Mesothelial cell of epicardium (in vitro differentiated cells): ENCODE measurements at places on chromosomes 16 and 17.

DNA sequence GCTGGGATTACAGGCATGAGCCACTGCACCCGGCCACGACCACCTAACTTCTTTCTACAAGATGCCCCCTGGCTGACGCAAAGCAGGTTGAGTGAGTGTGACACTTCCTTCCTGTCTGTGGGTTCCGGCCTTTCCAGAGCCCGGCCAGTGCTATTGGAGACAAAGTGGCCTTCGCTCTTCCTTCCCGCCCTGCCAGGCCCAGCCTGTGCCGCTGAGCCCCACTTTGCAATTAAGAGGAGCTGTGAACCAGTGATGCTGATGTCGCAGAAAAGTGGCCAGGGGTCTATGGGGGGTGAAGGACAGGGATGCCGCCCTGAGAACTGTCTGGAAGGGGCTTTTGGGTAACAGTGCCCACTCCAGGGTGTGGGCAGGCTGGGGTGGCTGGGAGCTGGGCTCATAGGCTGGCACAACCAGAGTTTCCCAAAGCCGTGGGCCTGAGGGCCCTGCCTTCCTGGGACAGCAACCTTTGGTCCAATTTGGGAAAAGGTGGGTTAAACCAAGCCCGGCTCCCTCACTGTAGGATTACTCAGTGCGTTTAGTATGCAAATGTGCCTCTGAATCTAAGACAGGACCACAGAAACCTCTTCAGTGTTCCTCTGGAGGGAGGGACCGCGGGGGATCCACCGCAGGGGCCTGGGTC, 174.9 kb downstream of the SEC14L1 start:
- H3K27me3 ChIP-seq, result no peaks in the 10 kb centered on the region
- H3K4me3 ChIP-seq, result no peak overlapping the region
- no peak for DNase-seq
- H3K36me3 ChIP-seq, result no peaks in the 10 kb centered on the region

DNA sequence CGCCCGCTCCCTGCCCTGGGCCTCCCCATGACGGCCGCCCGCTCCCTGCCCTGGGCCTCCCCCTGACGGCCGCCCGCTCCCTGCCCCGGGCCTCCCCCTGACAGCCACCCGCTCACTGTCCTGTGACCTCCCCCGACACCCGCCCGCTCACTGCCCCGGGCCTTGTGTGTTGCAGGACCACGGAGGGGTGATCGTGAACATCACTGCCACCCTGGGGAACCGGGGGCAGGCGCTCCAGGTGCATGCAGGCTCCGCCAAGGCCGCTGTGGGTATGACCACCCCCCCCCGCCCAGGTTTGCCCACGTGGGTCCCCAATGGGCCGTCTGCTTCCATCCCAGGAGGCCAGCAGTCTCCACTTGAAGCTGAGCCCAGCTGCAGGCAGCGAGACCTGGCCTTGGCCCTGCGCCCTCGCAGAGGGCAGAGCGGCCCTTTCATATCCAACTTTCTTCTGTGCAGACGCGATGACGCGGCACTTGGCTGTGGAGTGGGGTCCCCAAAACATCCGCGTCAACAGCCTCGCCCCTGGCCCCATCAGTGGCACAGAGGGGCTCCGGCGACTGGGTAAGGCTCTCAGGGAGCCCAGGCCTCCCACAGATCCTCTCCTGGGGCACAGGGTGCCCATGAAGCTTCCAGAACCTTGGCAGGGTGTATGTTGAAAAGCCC, 9.0 kb downstream of the DECR2 start:
- peaks cover 9% of the 10 kb centered on the region for H3K36me3 ChIP-seq
- no peak for DNase-seq
- H3K27me3 ChIP-seq, result no peaks in the 10 kb centered on the region
- H3K27ac ChIP-seq, result no peak overlapping the region
- no peaks in the 10 kb centered on the region for H3K4me1 ChIP-seq
- H3K4me3 ChIP-seq, result no peak overlapping the region

DNA sequence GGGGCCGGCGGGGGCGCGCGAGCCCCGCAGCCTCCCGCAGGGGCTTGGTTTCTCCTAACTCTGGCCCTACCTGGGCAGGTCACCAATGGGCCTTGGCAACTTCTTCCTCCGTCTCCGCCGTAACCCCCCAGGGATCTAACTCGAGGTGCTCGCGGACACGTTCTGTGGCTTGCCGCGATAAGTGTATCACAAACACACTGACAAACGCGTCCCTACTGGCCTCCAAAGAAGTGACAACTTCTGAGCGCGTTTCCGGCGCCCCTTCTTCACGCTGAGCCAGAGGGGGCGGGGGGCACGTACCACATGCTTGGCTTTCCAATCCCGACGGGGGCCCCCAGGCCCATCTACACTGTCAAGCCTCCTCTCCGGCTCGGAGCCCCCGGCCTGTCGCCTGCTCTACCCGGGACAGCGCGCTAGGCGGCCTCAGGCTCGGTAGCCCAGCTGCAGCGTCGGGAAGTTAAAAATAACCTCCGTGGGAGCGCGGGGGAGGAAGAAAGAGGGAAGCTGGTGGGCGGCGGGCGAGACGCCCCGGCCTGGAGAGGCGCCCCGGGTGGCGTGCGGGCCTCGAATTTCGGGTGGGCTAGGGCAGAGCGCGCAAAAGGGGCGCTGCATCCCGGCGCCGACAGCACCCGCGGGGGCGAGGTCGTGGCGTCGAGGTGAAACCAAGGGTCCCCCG, 725 bp upstream of the SPHK1 start:
- peaks cover 30% of the 10 kb centered on the region for H3K27me3 ChIP-seq
- no peak for DNase-seq
- peaks cover 13% of the 10 kb centered on the region for H3K4me1 ChIP-seq
- peak overlapping the region; percentile 79 for H3K4me3 ChIP-seq
- H3K27ac ChIP-seq, result peak overlapping the region; percentile 80

DNA sequence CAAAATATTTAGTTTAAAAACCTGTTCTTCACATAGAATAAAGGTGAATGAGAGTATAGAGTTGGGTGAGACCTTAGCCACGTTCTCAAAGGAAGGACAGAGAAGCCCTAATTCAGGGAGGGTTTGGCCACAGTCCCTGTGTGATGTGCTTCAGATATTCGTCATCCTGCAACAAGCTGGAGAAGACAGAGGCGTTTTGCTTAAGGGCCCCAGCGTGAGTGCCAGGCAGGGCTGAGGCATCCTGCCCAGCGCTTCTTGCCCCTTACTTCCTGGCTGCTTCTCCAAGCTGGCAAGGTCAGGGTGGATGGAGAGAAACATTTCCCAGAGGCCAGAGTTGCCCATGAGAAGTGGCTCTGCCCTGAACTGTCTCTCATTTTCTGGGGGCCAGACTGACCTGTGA, 46.9 kb downstream of the AXIN2 start:
- no peaks in the 10 kb centered on the region for H3K36me3 ChIP-seq
- no peak for DNase-seq
- H3K4me3 ChIP-seq, result no peak overlapping the region
- H3K27me3 ChIP-seq, result no peaks in the 10 kb centered on the region
